ENCODE measurements at places on chromosomes 4 and X.

- peak; percentile 29 for DNase-seq
These were observed 184.3 kb downstream of the HS6ST2 start for GRCh38 chrX:132774010-132774714.

GRCh38 chrX:118562582-118563164, 67.1 kb downstream of the DOCK11 start:
- DNase-seq: no peak

DNA sequence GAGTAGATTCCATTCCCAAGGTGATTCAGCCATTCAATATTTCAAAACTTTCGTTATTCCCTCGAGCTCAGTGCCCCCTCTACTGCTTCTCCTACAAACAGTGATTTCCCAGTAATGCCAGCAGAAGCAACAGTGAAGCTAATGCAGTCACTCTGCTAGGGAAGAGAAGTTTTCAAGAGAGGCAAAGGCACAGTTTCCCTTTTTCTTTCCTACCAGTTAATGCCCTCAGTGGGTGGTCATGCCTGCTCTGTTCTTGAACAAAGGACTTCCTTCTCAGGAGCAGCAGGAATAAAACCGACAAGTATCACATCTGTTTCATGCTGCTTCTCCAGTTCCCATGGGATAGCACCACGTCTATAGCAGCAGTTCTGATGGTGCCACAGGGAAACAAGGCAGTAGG, 317.2 kb downstream of the TENM3 start:
- DNase-seq: no peak

GRCh38 chrX:1465286-1466231, 12.8 kb upstream of the ASMTL start:
- DNase-seq: no peak

GRCh38 chr4:101337688-101338087, 9.6 kb downstream of the PPP3CA start:
- DNase-seq: no peak

DNA sequence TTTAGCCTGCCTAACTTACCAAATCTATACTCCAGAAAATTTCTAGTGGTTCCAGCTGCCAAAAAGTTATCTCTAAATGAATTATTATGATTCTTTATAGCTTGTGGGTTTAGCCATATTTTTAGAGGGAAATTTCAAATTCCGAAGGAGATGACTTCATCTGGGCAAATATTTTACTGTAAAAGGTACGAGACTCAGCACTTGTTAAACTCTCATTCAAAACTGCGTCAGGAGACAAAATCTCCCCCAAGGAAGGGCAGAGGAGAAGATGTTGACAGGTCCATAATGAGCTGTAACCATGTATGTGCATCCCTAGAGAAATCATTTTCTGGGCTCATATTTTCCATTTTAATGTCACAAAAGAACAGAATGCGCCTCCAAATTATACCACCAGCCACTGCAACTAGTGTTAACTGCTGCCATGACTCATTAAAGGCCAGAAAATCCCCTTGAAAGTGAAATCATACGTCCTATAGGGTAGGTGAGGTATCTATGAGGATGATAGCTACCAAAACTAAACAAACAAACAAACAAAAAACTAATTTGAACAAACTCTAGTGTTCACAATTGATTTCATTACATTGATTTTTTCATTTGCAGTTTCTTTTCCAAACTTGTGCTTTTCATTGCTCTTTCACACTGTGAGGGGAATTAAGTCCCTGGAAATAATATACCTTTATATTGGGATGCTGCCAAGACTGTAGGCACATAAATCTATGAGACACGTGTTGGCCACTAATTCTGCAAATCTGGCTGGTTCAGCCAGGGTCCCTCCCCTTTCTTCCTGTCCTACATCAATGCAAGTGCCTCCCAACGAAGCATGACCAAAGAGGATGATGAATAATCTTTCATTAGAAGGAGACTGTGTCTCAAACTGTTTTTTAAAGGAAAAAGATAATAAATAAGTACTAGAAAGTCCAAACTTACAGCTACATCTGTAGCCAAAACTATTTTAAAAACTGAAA, 85.8 kb downstream of the ARHGAP6 start:
- DNase-seq: peak; percentile 10

DNA sequence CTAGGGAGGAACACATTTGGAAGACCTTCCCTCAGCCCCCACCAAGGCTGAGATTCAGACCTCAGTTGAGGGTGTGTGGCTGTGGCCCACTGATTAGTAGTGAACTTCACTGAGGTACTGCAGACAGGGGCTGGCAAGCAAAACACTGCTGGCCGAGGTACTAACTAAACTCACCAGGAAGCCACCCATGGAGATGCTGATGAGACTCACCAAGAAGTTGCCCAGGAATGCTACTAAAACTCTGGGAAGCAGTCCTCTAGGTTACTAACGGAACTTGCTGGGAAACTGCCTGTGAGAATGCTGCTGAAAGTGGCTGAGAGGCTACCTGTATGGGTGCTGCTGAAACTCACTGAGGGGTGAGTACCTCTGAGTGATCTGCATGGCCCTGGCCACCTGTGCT, 372.4 kb upstream of the RPS6KA3 start:
- no peak for DNase-seq

GRCh38 chr4:114036426-114036825, 57.0 kb upstream of the ARSJ start:
- DNase-seq: no peak

DNA sequence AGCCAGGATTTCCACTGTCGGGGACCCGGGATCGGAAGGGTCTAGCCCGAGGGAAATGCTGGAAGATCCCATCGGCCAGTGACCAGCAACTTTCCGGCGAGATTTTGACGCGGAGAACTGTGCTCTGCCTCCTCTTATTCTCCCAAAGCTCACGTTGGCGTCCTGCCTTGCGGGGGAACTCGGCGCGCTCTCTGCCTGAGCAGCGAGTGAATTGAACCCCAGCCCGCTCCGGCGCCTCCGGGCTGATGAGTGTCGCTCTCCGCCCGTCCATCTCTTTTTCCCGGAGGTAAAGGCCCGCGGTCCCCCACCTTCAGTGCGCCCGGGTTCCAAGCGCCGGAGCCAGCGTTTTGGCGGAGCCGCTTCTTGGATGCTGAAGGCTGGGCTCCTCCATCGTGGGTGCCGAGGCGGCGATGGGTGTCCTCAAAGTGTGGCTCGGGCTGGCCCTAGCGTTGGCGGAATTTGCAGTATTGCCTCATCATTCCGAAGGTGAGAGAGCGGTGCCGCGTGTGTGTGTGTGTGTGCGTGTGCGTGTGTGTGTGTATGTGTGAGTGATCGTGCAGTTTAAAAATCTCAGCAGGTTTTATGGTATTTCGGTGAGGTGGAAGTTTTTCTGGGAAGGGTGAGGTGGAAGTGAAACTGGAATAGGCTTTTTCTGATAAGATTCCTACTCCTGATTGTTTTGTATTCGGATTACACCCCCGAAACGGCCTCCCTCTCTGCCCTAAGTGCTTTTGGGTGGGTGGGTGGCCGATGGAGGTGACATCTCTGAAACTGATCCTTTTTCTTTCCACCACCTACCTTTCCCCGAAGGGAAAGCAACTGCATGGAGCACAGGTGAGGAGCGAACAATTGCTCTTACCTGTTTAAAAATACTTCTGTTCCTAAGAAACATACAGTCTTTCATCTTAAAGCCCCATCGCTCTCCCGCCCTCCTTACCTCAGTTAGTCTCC, 752 bp downstream of the FRAS1 start:
- DNase-seq: peak; percentile 72

- DNase-seq: no peak
These were observed 236.2 kb upstream of the MAGEB16 start for GRCh38 chrX:35561985-35562384.

GRCh38 chr4:83381173-83381572, 46.5 kb upstream of the HPSE start:
- no peak for DNase-seq

DNA sequence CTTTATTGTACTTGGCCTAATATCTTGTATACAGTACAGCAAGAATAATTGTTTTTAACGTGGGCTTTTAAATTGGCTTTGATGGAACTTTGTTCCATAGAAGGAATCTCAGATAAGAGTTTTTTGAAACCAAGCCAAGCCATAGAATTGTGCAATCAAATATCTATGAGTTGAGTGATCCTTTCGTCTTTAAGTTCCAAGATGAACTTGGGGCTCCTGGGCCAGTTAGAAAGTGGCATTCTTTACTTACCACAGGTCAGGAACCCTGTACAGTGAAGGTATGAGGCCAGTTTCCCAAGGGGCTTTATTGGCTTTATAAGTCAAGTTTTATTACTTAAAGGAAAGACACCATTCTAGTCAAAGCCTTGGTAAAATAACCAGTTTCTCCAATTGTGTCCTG, 2104.2 kb downstream of the PCDH7 start:
- no peak for DNase-seq

DNA sequence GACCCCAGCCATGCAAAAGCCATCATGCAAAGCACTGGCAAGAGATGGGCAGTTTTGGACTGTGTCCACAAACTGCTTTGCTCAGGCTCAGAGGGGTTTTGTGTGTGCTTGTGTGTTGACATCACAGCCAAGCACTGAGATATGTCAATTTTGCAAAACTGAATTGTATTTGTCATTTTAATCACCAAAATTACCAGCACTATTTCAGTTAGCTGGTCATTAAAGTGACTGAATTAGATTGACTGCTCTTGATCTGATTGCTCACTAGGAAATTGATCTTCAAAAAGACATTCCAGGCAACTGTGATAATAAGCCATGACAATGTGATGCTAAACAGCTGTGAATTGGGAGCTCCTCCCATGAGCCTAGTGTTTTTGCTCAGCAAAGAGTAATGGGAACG, 337.3 kb upstream of the GNPDA2 start:
- DNase-seq: peak; percentile 69

DNA sequence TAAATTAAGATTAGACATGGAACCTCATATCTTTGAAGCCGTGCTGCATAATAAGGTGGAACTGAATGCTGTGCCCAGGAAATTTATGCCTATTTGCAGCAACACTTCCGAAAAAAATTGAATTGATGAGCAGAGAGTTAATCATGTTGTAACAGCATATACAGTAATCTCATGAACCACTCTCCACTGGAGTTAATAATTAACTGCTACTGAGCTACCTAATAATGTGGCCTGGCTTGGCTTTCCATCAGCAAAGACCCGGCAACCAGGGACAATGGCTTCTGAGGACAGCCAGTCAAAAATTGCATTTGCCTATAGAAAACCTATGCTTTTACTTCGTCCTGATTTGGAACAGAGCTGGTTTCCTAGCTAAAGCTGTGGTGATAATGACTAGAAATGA, 63.8 kb upstream of the GATB start:
- DNase-seq: no peak

- DNase-seq: peak; percentile 26
These were observed 25.5 kb upstream of the FAM120C start for GRCh38 chrX:54208531-54208930.

- DNase-seq: no peak
These were observed 53.5 kb upstream of the SMIM31 start for GRCh38 chr4:164700471-164700870.

DNA sequence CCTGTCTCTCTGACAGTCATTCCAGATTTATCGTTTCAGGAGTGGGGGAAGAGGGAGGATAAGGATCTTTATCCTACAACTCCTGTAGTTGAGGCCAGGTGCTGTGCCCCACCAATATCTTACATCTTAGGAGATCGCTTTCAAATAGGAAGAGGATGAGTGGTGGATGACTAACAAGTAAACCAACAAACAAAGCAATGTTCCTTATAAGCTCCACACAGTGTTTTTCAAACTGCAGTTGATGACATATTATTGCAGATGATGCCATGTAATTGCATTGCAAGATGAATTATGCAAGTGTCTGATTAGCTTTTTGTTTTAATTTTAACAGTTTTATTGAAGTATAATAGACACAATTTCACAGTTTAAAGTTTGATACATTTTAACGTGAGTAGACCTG, 35.8 kb upstream of the TMEM164 start:
- DNase-seq: no peak

GRCh38 chr4:92305148-92305877, 1.5 kb downstream of the GRID2 start:
- peak; percentile 83 for DNase-seq

DNA sequence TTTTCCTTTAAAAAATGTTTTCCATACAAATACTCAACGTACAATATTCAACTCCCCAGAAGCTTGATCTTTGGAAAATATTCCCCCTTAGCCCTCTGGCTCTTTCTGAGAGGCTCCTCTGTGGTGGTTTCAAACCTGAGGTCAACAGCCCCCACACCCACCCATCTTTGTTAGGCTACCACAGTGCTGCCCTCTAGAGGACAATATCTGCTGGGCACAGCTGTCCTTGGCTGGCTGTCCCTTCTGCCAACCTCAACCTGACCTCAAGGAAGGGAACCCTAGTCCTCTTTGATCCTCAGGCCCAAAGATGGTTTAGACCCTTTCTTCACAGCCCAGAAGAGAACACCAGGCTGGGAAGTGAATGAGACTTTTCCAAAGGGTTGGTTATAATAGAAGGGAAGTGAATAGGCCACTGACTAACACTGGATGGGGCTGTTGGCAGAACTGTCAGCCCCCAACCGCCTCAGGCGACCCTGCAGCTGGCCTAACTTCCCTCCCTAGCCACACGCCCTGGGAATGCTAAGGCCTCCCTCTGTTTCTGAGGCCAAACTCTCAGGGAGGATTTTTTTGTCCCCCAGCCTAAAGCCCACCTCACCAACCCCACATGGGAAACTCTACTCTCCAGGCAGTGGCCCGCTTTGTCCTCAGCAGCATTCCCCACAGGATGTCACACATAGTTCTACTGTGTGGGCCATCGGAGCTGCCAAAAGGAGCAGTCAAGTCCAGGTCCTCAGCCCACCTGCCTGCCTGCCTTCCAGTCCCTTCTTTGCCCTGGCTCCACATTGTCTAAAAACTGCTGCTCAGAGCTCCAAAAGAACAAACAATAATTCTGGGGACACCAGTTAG, 34.3 kb downstream of the NYX start:
- no peak for DNase-seq

GRCh38 chrX:32871636-32872035, 339.7 kb downstream of the DMD start:
- no peak for DNase-seq

DNA sequence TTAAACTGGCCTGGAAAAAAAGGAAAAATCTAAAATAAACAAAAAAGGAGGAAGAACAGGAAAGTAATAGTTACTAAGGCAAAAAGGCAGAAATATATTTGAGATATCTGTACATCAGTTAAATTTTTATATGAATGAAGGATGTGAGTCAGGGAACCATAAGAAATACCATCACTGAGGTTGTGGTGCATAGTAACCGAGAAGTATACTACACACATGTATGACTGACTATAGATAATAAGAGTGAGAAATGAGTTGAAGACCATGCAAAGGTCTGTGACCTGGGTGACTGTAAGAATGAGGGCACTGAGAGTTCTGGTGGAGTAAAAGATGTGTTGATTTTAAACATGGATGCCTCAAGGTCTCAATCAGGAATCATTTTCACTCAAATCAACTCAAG, 220.6 kb upstream of the FAM241A start:
- no peak for DNase-seq

DNA sequence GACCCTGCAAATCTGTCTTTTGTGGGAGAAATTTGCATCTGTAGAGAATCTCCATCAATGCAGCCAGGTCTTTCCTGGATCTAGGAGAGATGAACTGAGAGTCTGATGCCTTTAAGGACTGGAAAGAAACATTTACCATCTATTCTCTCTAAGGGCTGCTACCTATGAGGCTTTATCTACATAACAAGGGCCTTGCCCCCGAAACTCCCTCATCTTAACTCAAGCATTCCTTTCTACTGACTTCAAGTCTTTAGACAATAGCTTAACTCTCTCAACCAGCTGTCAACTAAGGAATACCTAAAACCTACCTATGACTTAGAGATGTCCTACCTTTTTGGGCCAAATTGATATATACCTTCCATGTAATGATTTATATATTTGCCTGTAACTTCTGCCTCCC, 32.1 kb downstream of the MAGEB17 start:
- no peak for DNase-seq

Data from muscle of leg (tissue), 16 donors.